ENCODE measurements at places on chromosomes 12 and 14.

- DNase-seq, result no peak
These were observed 25.6 kb downstream of the ELK3 start for GRCh38 chr12:96219700-96220206.

GRCh38 chr14:54806616-54807015, 96.0 kb downstream of the GCH1 start:
- DNase-seq, result no peak

- DNase-seq, result peak; percentile 77
These were observed 44.9 kb downstream of the DDX11 start for GRCh38 chr12:31118347-31119191.

GRCh38 chr12:14554281-14555007, 13.2 kb downstream of the PLBD1 start:
- no peak for DNase-seq

- no peak for DNase-seq
These were observed 35.6 kb downstream of the SH2B3 start for GRCh38 chr12:111441107-111441928.

DNA sequence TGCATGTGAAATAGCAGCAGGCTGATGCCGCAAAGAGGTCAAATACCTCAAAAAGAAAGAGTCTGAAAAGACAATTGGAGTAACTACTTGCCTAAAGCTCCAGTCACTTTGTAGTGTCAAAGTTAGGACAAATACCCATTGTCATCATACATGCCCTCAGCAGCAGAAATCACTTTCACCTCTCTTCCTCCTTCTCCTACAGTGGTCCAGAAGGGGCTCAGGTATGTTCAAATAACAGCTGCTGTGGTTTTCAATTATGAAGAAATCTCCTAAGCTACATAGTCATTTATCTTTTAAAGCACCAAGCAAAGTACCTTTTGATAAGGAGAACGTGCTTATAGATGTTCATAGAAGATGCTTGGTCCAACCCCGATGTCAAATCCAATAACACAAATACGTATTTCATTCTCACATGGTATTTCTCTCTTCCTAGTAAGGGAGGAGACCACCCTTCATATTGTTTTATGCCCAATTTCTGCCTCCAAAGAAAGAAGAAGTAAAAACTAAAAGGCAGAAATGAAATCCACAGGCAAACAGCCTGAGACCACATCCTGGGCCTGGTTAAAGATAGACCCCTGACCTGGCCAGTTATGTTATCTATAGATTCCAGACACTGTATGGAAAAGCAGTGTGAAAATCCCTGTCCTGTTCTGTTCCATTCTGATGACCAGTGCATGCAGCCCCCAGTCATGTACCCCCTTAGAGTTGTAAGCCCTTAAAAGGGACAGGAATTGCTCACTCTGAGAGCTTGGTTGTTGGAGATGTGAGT, 23.7 kb downstream of the GYS2 start:
- DNase-seq, result no peak

DNA sequence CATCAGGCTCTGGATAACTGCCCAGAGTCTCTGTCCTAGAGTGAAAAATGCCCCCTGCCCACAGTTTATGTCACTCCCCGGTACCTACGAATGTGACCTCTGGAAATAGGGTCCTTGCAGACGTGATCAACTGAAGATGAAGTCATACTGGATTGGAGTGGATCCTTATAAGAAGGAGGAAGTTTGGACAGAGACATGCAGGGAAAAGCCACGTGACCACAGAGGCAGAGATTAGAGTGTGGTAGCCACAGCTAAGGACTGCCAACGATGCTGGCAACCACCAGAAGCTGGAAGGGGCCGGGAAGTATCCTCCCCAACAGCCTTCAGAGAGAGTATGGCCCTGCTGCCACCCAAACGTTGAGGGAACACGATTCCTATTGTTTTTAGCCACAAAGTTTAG, 101.2 kb upstream of the NCOR2 start:
- DNase-seq, result no peak

DNA sequence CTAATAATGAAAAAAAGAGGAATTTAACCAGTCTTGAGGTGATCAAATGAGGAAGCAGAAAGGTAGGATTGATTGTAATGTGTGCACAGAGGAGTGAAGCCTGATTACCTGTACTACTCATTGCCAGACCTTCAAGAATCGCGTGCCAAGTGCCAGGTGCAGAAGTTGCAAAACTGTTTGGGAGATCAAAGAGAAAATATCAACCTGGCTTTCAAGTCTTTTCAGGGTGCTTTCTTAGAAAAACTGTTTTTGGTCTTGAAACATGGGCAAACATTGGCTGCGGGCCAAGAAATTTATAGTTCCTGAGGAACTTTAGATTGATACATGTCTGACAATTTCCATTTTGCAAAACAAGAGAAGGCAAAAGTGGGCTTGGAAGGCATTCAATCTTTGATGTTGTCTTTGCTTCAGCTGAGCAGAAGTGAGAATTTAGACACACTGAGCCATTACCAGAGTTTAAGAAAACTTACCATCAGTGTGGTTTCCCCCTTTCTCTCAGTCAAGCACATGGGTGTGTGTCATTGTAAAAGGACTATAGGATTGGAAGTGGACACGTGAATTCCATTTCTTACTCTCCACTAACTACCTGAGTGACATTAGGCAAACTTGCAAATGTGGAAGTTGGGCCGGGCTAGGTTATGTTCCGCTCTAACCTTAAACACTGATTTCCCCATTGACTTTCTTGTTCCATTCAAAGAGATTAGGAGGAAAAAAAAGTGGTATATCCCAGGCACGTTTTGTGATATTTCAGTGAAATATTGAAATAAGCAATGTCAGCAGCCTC, 486.2 kb downstream of the DIO2 start:
- no peak for DNase-seq

DNA sequence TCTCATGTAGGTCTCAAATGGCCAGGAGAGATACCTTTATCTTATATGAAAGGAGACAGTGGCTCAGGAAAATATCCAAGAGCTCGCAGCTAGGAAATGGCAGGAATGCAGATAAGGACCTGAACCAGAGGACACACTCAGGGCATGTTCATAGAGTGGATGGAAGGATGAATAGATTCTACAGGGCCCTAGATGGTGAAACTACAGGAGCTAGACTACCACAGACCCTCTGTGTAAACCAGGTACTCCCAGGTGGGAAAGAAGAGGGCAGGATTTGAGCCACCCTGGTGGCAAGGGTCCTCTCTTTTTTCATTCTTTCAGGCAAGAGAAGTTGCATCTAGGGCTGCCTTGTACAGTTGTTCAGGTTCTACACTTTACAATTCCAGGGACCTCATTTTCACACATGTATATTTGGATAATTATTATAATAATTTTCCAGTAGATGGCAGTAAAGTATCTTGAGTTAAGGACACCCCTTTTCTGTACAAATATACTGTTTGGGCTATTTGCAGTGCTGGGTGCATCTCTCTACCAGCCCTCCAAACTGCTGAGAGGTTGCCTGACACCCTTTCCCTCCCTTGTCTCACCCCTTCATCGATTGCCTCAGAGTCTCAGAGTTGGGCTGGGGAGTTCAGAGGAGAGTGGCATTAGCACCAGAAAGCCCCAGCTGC, 10.5 kb upstream of the ZDHHC22 start:
- no peak for DNase-seq

DNA sequence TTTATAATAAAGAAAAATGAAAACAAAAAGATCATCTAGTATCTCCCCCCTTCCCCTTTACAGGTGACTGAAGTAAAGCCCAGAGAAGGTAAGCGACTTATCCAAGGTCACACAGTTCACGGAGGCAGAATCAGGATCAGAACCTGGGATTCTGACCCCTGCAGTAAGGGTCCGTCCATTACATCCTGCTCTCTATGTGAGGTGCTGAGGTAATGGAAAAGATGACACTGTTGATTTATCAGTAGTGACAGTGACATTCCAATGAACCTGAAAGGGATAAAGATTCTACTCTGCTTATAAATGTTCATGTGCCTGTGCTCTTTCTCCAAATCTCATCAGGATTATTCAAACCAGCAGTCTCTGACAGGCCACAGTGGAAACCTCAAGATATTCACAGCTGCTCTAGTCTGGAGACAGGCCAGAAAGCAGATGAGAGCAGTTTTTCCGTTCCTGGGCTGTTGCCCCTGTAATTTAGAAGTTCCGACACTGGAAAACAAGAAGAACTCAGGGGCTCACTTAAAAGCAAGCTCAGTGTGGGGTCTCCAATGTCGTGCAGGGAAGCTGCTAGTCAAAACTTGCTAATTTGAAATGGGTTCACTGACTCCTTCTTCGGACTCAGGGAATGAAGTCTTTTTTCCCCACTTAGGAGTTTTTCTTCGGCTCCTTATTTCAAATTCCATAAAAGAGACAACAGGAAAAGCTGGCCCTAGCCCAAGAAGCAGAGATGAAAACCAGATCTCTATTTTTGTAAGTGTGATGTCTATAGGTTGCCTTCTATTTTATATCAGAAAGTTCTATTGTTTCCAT, 131.8 kb upstream of the EEA1 start:
- DNase-seq, result no peak

GRCh38 chr14:74604911-74605310, 7.1 kb downstream of the LTBP2 start:
- DNase-seq, result no peak

DNA sequence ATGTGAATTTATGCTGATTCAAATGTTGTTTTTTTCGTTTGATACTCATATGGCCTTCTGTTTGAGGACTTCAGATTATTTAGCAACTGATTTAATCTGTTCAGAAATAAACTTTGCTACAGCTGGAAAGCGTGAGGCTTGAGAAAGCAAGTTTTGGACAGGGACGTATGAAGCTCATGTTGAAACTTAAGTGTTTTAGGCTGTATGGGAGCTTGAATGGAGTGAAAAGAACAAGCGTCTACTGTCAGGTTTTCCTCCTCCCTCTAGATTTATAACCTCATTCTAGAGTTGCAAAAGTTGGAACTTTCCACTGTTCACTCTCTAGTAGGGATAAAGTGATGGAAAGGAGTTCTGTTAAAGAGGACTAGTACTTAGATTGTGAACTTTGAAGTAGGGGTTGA, 1.0 kb downstream of the PRPF39 start:
- no peak for DNase-seq

- DNase-seq, result no peak
These were observed 4.1 kb upstream of the SLC7A7 start for GRCh38 chr14:22819151-22819988.

DNA sequence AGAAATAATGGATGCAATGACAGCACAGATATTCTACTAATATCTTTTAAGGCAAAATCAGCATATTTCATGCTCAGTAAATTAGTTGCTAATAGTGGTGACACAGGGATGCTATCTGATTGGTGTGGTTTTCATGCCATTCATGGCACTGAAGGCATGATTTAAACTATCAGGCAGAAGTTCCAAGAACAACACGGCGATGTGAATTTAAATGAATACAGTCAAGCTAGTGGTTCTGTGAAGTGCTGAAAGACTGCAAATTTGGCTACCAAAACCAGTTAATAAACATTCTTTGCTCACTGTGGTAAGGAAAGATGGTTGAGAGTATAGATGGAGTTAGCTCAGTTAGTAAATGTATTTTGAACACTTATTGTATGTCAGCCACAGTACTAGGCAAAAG, 272.0 kb upstream of the DIO2 start:
- no peak for DNase-seq

GRCh38 chr12:25585662-25586061, 32.6 kb upstream of the LMNTD1 start:
- no peak for DNase-seq
